ENCODE measurements at places on chromosomes 7 and 10. TPM values are rescaled to one million over a fixed set of nuclear protein-coding genes. Genes with fewer than 3 reads are reported as not detected.
A peak's percentile ranks its signal among the peaks of the same experiment; 100 is the strongest.

- H3K4me3 ChIP-seq = no peak overlapping the region
- H3K27me3 ChIP-seq = no peaks in the 10 kb centered on the region
- DNase-seq = no peak
- no peak overlapping the region for H3K27ac ChIP-seq
- H3K4me1 ChIP-seq = no peaks in the 10 kb centered on the region
These were observed 135.3 kb upstream of the FAM20C start for GRCh38 chr7:57071-57470.

DNA sequence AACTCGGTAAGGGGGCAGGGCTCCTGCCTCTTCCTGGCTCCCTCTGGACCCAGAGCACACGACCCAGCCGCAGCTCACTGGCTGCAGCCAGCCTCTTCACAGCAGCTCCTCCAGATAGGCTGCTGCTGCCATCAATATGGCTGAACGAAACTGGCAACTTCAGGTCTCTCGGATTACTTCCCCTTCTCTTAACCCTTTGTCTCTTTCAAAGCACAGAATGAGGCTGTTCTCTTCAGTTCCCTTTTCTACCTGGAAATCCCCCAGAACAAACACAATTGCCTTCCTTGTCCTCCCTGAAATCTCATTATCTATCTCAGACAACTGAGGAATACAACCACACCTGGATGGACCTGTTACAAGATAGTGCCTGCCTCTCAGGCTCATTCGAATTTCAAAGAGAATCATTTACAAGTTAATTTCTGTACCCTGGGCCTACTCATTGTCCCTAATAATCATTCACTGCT lies 193.4 kb upstream of the MBL2 start:
- no peaks in the 10 kb centered on the region for H3K36me3 ChIP-seq
- no peak overlapping the region for H3K4me3 ChIP-seq
- H3K4me1 ChIP-seq = peaks cover 12% of the 10 kb centered on the region

HUS1 gene
- 44.9 TPM for total RNA-seq

DNA sequence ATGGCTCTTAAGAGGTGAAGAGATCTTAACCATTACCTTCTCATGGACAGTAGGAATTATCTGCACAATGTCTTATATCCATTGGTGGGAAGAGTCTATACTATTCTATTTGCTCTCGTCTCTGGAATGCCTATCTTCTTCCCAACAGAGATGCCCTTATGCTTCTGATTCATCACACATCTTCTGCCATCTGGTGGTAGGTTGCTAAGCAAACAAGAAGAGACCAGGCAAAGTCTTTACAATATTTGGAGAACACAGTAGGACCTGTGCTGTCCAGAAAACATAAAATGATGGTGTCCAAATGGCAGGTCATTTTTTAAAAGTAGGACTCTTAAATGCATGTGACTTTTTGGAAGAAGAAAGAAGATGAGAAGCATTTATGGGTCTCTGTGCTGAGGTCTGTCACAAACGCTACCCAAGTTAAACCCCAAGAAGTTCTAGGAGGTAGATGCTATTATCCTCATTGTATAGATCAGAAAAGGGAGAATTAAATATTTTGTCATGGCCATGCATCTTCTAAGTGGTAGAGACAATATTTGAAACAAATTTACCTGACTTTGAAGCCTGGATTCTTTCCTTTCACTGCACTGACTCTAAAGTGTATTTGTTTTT lies 67.8 kb upstream of the NXPH1 start:
- DNase-seq = no peak
- no peaks in the 10 kb centered on the region for H3K27me3 ChIP-seq
- H3K4me1 ChIP-seq = no peaks in the 10 kb centered on the region
- no peak overlapping the region for H3K4me3 ChIP-seq
- no peaks in the 10 kb centered on the region for H3K36me3 ChIP-seq
- no peak overlapping the region for H3K27ac ChIP-seq

- peak; percentile 23 for DNase-seq
- no peaks in the 10 kb centered on the region for H3K4me1 ChIP-seq
- no peak overlapping the region for H3K27ac ChIP-seq
- no peak overlapping the region for H3K4me3 ChIP-seq
- H3K27me3 ChIP-seq = no peaks in the 10 kb centered on the region
These were observed 62.0 kb downstream of the VSTM4 start for GRCh38 chr10:49053053-49053997.

DNA sequence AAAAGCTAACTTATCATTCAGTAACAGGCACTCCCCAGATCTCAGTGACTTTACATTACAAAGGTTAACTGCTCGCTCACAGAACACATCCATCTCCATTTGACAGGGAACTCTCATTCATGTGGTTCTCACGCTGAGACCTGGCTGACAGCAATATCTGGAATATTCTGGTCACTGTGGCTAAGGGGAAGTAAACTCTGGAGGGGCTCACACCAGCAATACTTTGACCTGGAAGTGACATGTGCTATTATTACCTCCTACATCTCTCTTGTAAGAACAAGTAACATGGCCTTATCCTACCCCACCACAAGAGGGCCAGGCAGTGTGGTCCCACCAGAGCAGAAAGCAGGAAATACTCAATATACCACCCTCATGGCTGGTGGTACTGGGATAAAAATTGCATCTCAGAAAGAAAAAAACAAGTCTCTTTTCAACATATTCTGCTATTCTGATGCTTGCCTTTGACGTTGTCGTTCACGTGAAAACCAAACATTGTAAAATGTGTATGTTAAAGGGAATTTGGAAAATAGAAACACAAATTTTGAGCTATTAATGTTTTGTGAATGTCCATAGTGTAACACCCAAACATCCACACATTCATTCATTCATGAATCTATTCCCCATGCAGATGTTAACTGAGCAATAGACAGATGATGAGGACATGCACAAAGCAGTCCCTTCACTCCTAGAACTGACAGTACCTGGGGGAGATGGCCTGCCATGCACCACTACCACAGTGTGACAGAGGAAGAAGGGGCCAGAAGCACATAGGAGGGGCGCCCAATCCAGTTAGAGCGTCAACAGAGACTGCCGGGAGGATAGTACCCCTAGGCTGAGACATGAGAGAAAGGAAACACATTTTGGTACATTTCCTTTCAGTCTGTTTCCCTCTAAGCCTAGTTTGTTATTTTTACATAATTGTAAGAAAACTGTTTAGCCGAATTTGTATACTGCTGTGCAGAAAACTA lies 166.0 kb upstream of the SP4 start:
- H3K27ac ChIP-seq = no peak overlapping the region
- no peaks in the 10 kb centered on the region for H3K36me3 ChIP-seq
- no peaks in the 10 kb centered on the region for H3K4me1 ChIP-seq
- DNase-seq = peak; percentile 86
- H3K4me3 ChIP-seq = no peak overlapping the region
- peaks cover 66% of the 10 kb centered on the region for H3K27me3 ChIP-seq

C1QL3 gene
- total RNA-seq = not detected

AGMO gene
- total RNA-seq = 0.23 TPM

CTAGE4 gene
- 2.1 TPM for total RNA-seq

GRCh38 chr10:130725474-130725970 lies 586.0 kb downstream of the TCERG1L start:
- DNase-seq = no peak
- H3K27ac ChIP-seq = no peak overlapping the region
- no peak overlapping the region for H3K4me3 ChIP-seq
- no peaks in the 10 kb centered on the region for H3K36me3 ChIP-seq
- H3K4me1 ChIP-seq = peaks cover 11% of the 10 kb centered on the region

- H3K27ac ChIP-seq = no peak overlapping the region
- no peaks in the 10 kb centered on the region for H3K36me3 ChIP-seq
- no peak for DNase-seq
These were observed 33.9 kb downstream of the CYCS start for GRCh38 chr7:25091176-25091575.

GRCh38 chr7:138407792-138408191 lies 52.3 kb upstream of the TRIM24 start:
- H3K4me1 ChIP-seq = no peaks in the 10 kb centered on the region
- no peaks in the 10 kb centered on the region for H3K27me3 ChIP-seq
- no peaks in the 10 kb centered on the region for H3K36me3 ChIP-seq
- DNase-seq = no peak
- no peak overlapping the region for H3K27ac ChIP-seq

FAM13C gene
- total RNA-seq = 2.7 TPM

DNA sequence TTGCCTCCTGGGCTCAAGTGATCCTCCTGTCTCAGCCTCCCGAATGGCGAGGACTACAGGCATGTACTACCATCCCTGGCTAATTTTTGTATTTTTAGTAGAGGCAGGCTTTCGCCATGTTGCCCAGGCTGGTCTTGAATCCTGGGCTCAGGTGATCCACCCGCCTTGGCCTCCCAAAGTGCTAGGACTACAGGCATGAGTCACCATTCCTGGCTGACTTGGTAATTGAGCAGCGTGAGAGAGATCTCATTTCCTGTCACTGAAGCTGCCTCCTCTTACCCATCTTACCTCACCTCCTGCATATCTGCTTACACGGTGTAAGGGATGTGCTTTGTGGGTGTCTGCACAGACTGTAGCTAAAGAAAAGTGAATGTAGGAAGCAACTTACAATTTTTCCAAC lies 9.7 kb downstream of the IFIT3 start:
- DNase-seq = no peak
- H3K36me3 ChIP-seq = no peaks in the 10 kb centered on the region
- H3K27ac ChIP-seq = no peak overlapping the region
- no peak overlapping the region for H3K4me3 ChIP-seq
- H3K27me3 ChIP-seq = no peaks in the 10 kb centered on the region

DNA sequence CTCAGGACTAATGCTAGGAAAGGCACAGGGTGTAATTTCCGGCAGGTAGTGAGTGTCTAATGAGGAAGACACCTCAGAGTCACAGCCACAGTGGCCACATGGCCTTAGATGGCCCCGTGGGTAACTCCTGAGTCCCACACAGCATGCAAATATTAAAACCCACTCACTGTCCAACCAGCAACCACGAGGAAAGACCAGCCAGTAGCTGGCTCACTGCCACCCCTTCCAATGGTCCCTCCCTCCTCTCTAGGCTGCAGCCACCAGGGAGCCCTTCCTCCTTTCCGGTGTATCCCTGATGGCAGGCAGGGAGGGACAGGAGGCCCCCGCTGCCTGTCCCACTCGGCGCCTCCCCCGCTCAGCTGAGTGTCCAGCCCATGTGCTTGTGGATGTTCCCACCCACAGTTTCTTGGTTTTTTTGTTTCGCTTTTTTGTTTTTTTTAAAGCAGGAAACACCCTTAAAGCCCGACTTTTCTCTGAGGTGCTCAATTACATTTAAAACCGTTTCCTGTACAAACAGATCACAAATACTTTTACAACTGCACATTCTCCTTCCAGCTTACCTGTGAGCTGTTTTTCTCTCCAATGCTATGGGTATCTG lies 9.2 kb downstream of the BNIP3 start:
- no peaks in the 10 kb centered on the region for H3K4me1 ChIP-seq
- H3K36me3 ChIP-seq = peaks cover 91% of the 10 kb centered on the region
- H3K4me3 ChIP-seq = no peak overlapping the region
- H3K27ac ChIP-seq = no peak overlapping the region
- H3K27me3 ChIP-seq = no peaks in the 10 kb centered on the region

GRCh38 chr10:99316374-99316773 lies 12.8 kb upstream of the CNNM1 start:
- H3K4me3 ChIP-seq = no peak overlapping the region
- no peak for DNase-seq
- peaks cover 9% of the 10 kb centered on the region for H3K4me1 ChIP-seq
- no peaks in the 10 kb centered on the region for H3K36me3 ChIP-seq
- H3K27me3 ChIP-seq = no peaks in the 10 kb centered on the region

GRCh38 chr10:61618388-61618961 lies 44.3 kb upstream of the CABCOCO1 start:
- no peaks in the 10 kb centered on the region for H3K27me3 ChIP-seq
- no peak overlapping the region for H3K4me3 ChIP-seq
- H3K36me3 ChIP-seq = no peaks in the 10 kb centered on the region
- DNase-seq = no peak
- no peaks in the 10 kb centered on the region for H3K4me1 ChIP-seq

DNA sequence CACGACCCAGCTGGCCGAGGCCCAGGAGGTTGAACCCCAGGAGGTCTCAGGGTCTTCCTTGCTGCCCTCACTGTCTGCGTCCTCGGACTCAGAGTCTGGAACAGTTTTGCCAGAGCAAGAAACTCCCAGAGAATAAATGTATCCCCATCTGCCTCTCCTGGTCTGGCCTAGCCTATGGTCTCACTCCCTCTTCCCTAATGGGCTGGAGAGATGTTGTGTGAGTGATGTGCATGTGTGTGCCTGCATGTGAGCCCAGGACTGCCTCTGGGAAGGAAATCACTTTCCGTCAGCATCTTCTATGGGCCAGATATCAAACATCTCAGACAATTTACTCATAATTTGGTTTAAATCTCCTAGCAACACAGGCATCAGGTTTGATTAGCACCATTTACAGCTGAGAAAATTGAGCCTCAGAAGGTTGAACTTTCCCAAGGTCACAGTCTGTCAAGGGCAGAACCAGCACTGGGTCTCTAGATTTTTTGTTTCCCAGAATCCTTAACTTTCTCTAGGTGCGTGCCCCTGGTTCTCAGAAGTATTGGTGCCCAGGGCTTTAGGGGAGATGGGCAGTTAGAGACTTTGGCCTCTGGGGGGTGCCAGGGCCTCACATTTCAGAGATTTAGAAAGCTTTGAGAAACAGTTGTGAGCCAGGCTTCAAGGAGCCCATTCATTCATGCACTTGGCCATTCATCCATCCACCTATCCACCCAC lies 4.9 kb downstream of the TMEM270 start:
- peak; percentile 83 for DNase-seq
- no peaks in the 10 kb centered on the region for H3K4me1 ChIP-seq
- no peak overlapping the region for H3K4me3 ChIP-seq
- H3K27ac ChIP-seq = no peak overlapping the region
- no peaks in the 10 kb centered on the region for H3K27me3 ChIP-seq

ANKRD2 gene
- total RNA-seq = not detected

GRCh38 chr10:103281753-103282152 lies 4.8 kb downstream of the INA start:
- peaks cover 45% of the 10 kb centered on the region for H3K27me3 ChIP-seq
- peak; percentile 93 for DNase-seq
- peak overlapping the region; percentile 16 for H3K4me3 ChIP-seq
- peak overlapping the region; percentile 73 for H3K27ac ChIP-seq
- H3K4me1 ChIP-seq = no peaks in the 10 kb centered on the region
- no peaks in the 10 kb centered on the region for H3K36me3 ChIP-seq

Data from endodermal cell (in vitro differentiated cells).